Activated CD8-positive, alpha-beta T cell treated with anti-CD3 and anti-CD28 coated beads for 36 hours (primary cell): ENCODE measurements at places on chromosomes 1 and 21. TPM values are rescaled to one million over a fixed set of nuclear protein-coding genes. Genes with fewer than 3 reads are reported as not detected.

DNA sequence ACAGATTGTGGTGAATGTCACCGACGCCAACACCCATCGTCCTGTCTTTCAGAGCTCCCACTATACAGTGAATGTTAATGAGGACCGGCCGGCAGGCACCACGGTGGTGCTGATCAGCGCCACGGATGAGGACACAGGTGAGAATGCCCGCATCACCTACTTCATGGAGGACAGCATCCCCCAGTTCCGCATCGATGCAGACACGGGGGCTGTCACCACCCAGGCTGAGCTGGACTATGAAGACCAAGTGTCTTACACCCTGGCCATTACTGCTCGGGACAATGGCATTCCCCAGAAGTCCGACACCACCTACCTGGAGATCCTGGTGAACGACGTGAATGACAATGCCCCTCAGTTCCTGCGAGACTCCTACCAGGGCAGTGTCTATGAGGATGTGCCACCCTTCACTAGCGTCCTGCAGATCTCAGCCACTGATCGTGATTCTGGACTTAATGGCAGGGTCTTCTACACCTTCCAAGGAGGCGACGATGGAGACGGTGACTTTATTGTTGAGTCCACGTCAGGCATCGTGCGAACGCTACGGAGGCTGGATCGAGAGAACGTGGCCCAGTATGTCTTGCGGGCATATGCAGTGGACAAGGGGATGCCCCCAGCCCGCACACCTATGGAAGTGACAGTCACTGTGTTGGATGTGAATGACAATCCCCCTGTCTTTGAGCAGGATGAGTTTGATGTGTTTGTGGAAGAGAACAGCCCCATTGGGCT is 3.0 kb downstream of the CELSR2 start:
- peaks cover 11% of the 10 kb centered on the region for H3K4me1 ChIP-seq
- no peak overlapping the region for H3K4me3 ChIP-seq
- no peaks in the 10 kb centered on the region for H3K36me3 ChIP-seq
- no peak for DNase-seq

GRCh38 chr21:31346256-31346821 is 2.3 kb upstream of the TIAM1 start:
- no peak for DNase-seq
- H3K4me1 ChIP-seq: peaks cover 33% of the 10 kb centered on the region
- H3K4me3 ChIP-seq: no peak overlapping the region
- H3K27ac ChIP-seq: no peak overlapping the region
- peaks cover 3% of the 10 kb centered on the region for H3K27me3 ChIP-seq

- no peak overlapping the region for H3K4me3 ChIP-seq
- peaks cover 2% of the 10 kb centered on the region for H3K4me1 ChIP-seq
- no peaks in the 10 kb centered on the region for H3K36me3 ChIP-seq
- no peak for DNase-seq
Observed at GRCh38 chr1:193741228-193741627, 554.8 kb upstream of the B3GALT2 start.

Gene WDR64
- not detected for total RNA-seq

DNA sequence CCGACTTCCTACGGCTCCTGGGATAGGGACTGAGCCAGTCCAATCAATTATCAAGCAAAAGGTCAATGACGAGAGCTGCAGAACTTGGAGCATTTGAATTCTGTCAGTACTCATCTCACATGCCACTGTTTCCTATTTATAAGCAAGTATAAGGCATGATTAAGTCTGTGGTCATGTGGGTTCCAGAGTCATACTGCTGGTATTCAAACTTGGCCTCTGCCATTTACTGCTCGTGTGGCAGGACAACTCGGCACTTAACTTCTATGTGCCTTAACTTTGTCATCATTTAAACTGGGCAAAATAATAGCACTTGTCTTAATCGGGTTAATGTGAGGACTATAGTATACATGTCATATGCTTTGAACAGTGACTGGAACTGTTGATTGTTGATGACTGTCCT is 44.9 kb upstream of the TNFSF18 start:
- H3K27ac ChIP-seq: no peak overlapping the region
- H3K36me3 ChIP-seq: no peaks in the 10 kb centered on the region
- H3K4me1 ChIP-seq: no peaks in the 10 kb centered on the region
- no peak for DNase-seq
- H3K4me3 ChIP-seq: no peak overlapping the region

Gene TSPAN2
- total RNA-seq: 0.90 TPM

Gene TRIM17
- 2.7 TPM for total RNA-seq

DNA sequence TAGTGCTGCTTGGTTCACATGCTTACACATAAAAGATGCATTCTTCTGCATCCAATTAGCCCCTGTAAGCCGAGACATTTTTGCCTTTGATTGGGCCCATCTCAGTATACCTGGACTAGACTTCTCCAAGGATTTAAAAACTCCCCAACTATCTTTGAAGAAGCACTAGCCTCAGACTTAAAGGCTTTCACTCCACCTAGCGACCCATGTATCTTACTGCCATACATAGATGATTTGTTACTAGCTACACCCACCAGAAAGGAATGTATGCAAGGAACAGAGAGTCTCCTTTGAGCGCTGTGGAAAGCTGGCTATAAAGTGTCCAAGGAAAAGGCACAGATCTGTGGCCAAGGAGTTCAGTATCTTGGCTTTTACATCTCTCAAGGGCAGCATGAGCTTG is 91.7 kb downstream of the LIPI start:
- DNase-seq: no peak
- H3K36me3 ChIP-seq: no peaks in the 10 kb centered on the region
- H3K27me3 ChIP-seq: no peaks in the 10 kb centered on the region
- no peak overlapping the region for H3K4me3 ChIP-seq

DNA sequence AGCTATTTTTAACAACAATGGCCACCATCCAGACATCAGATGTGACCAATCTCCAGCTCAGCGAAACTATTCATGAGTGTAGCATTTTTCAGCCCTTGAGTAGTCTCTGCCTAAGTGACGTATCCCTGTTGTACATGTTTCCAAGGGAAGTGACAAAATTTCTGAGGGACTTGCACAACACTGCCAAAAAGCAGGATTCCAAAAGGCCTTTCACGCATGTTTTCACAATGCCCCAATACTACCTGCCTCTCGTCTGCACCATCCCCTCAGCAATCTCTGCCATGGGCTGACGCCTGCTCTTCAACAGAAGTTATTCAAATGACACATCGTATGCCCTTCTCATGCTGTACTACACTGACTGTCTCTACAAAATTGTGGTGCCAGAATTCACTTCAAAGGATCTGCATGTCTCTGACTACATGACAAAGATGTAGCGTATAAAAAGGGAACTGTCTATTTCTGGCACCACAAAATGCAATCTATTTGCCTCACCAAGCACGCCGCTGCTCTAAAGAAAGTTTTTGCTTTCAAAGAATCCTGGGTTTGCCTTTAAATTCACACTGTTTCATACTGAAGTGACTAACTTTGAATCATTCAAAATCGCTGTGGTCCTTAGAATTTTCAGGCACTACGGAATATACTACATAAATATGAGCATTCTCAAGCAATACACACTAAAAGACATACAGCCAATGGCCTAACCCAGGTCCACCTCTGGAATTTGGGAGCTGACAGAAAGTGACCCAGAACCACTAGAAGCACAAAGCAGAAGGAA is 32.9 kb downstream of the JAK1 start:
- H3K27me3 ChIP-seq: no peaks in the 10 kb centered on the region
- H3K4me3 ChIP-seq: peak overlapping the region; percentile 22
- H3K36me3 ChIP-seq: peaks cover 36% of the 10 kb centered on the region
- peak; percentile 55 for DNase-seq
- H3K4me1 ChIP-seq: peaks cover 77% of the 10 kb centered on the region

DNA sequence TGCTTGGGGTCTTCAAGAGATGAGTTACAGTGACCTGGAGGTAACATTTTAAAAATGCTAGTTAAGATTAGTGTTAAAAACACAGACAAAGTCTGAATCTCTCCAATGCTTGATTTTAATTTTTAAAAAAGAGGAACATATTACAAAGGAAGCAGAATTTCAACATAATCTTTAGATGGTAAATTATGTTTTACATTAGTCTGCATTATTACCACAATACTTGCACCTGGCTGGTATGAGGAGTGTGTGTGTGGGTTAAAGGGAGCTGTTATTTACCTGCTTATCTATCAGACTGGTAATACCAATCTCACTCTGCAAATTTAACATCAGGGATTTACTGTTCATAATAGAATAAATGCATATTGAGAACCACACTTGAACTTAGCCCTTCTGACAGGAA is 10.3 kb upstream of the KCNJ15 start:
- H3K4me3 ChIP-seq: no peak overlapping the region
- no peaks in the 10 kb centered on the region for H3K36me3 ChIP-seq
- H3K27ac ChIP-seq: no peak overlapping the region
- peaks cover 3% of the 10 kb centered on the region for H3K27me3 ChIP-seq
- no peak for DNase-seq

DNA sequence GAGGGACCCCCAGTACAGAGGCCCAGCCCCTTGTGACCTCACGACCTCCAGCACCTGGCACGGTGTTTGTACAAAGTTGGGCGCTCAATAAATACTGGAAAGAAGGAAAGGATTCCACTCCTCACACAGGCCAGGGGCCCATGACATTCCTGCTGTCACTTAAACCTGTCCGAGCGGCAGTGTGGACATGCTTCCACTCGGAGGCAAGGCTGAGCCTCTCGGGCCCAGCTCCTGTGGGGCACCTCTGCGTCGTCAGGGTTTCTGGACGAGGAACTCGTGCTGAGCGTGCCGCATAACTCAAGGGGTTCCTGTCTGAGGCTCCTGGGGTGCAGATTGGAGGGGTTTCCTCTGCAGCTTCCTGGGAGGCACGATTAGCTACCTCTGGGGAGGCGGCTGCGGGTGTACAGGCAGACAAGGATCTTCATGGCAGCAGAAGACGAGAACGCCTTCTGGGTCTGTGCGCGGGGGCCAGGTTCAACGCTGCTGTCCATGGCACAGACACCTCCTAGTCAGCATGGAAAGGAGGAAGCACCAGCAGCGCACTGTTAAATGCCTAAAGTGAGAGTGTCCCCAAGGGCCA is 3.6 kb upstream of the SMIM1 start:
- no peak overlapping the region for H3K4me3 ChIP-seq
- peaks cover 9% of the 10 kb centered on the region for H3K27me3 ChIP-seq
- H3K27ac ChIP-seq: no peak overlapping the region
- H3K36me3 ChIP-seq: no peaks in the 10 kb centered on the region
- no peak for DNase-seq

GRCh38 chr1:64980745-64981600 is 14.6 kb upstream of the JAK1 start:
- no peak overlapping the region for H3K4me3 ChIP-seq
- no peaks in the 10 kb centered on the region for H3K36me3 ChIP-seq
- no peak for DNase-seq
- H3K4me1 ChIP-seq: peaks cover 16% of the 10 kb centered on the region

DNA sequence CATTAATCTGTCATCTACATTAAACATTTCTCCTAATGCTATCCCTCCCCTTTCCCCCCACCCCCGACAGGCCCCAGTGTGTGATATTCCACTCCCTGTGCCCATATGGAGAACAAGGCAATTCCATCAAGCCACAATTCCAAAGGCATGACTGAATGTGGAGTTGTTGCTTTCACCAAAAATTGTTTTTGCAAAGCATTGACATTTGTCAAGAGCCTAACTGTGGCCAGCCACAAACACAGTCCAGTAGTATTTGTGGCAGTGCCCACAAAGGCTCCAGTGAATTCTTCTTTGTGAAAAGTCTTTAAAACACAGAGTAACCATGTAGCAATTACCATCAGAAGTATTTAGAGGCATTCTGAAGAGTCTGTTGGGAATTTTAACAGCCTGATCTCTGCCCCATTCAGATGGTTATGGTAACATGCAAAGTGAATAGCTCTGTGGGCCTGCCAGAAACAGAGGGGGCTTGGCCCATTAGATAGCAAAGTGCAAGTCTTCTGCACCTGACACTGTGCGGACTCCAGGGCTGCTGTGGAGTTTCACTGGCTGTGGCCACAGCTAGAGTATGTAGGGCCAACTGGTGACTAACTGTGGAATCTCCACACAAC is 11.6 kb upstream of the LRRC53 start:
- DNase-seq: no peak
- H3K27me3 ChIP-seq: peaks cover 4% of the 10 kb centered on the region
- H3K36me3 ChIP-seq: no peaks in the 10 kb centered on the region
- H3K4me1 ChIP-seq: no peaks in the 10 kb centered on the region
- no peak overlapping the region for H3K4me3 ChIP-seq

DNA sequence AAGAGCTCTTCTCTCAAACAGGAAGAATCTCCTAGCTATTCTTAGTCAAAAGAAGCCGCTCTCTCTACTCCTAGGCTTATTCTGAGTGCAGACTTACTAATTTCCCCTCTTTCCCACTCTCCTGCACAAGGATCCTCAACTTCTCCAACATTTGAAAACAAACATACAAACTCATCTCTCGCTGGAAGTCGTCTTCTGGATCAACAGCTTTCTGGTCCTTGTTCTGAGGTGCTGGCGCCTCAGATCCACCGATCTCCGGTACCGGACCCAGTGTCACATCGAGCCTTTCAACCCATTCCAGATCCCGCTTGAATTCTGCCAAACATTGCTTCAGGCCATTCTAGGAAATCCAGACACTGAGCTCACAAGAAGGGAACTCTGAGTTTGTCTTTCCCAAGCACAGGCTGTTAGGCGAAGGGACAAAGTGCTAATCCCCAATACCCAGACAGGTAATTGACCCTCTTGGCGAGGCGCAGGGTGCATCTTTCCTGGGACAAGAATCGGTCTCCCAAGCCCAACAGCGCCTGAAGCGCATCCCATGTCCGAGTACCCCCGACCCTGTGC is 696 bp downstream of the EBNA1BP2 start:
- no peak for DNase-seq
- H3K4me1 ChIP-seq: peaks cover 35% of the 10 kb centered on the region
- H3K27me3 ChIP-seq: peaks cover 13% of the 10 kb centered on the region
- peak overlapping the region; percentile 96 for H3K4me3 ChIP-seq

DNA sequence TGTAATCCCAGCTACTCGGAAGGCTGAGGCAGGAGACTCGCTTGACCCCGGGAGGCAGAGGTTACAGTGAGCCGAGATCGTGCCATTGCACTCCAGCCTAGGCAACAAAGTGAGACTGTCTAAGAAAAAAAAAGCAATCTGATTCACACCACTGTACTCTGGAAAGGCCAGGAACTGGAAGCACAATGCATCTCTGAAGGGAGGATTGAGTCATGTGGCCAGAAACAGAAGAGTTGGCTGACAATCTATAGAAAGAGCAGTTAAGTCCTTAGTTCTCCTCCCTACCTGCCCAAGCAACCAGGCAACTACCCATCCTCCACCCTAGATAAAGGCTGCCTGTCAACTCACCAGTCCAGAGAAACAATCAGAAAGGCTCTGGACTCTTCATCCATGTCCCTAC is 45.9 kb downstream of the PIK3R3 start:
- H3K36me3 ChIP-seq: no peaks in the 10 kb centered on the region
- H3K27me3 ChIP-seq: peaks cover 4% of the 10 kb centered on the region
- H3K4me3 ChIP-seq: no peak overlapping the region
- H3K4me1 ChIP-seq: no peaks in the 10 kb centered on the region
- no peak for DNase-seq
- no peak overlapping the region for H3K27ac ChIP-seq

DNA sequence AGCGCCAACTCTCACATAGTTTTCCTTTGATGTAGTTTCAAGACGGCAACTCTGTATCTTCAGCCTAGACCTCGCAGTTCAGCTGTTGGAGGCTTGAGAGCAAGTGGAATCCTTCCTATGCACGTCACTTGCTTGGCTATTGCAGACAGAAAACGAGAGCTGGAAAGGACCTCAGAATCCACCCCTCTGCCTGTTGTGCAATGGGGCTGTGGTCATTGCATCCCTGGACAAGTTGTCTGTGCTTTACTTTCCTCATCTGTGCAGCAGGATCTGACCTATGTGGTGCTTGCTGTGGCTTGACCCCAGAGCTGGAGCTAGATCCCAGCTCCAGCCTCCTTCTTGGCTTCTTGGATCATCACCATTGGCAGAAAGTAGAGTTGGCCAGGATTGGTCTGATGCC is 50.0 kb upstream of the IGSF21 start:
- H3K4me1 ChIP-seq: no peaks in the 10 kb centered on the region
- no peaks in the 10 kb centered on the region for H3K36me3 ChIP-seq
- H3K27me3 ChIP-seq: peaks cover 7% of the 10 kb centered on the region
- H3K27ac ChIP-seq: no peak overlapping the region
- no peak overlapping the region for H3K4me3 ChIP-seq

Gene PGLYRP4
- not detected for total RNA-seq

Gene CYP2J2
- 1.4 TPM for total RNA-seq
